NCI-H2107 (cell line): ENCODE measurements at places on chromosomes 3 and 15.

DNA sequence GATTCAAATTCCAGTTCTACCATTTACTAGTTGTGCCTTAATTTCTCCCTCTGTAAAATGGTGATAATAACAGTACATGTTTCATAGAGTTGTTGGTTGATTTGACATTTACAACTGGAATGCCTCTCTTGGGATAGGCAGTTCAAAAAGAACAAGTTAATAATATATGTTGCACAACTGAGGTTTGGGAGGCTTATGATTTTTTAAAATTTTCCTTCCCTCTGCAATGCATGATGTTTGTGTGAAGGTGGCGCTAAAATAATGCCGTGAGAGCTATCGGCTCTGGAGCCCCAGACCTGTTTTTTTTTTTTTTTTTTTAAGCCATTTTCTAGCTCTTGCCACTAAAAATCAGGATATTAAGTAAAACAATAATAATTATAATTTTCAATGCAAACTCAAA, 18.6 kb downstream of the DNAJB11 start:
- DNase-seq: no peak

DNA sequence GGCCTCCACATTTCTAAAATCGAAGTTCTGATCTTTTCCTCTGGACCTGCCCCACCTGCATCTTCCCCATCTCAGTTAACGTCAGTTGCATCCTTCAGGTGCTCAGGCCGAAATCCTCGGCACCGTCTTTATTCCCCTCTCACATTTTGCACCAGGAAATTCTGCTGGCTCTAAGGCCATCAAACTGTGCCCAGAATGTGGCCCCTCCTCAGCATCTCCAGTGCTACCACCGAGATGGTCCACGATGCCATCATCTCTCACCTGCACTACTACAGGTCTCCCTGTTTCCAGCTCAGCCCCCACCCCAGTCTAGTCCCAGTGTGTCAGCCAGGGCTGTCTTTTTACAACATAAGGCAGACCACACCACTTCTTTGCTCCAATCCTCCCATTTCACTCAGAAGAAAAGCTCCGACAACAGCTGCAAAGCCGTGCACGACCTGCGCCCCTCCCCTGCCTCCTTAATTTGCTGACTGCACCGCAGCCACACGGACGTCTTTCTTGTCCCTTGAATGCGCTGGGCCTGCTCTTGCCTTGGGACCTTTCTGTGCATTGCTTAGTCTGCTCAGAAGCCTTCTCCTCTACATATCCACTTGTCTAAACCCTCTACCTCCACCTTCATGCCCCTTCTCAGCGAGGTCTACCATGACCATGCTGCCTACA, 14.4 kb downstream of the MUC20 start:
- DNase-seq: no peak

- no peak for DNase-seq
Observed at GRCh38 chr3:45595364-45596195, 1.0 kb downstream of the LIMD1 start.

DNA sequence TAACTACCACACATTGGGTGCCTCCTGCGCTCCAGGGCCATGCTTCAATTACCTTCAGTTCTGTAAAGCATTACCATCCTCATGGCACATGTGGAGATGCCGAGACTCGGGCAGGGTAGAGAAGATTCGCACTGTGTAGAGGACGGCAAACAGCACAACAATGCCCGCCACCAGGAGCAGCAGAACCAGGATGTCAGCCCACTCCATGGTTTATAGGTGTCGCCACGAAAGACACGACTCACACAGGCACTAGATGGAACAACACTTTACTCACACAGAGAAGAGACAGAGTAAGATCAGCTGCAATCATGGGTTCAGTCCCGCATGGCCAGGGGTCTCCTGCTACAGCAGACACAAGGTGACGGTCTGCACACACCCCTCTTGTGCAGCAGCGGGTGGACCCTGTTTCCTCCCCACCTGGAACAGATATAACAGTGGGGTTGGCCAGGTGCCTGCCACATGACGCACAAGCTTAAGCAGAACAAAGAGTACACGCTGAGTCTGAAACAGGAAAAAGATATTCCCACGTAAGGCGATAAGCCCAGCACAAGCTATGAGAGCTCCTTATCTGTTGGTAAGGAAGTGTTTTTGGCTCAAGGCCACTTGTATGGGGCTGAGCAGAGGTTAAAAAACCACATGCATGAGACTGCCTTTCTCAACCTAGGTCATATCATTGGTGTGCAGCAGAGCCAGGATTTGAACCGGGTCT, 2.5 kb upstream of the TBC1D21 start:
- DNase-seq: no peak

- no peak for DNase-seq
Observed at GRCh38 chr3:102905811-102906210, 471.0 kb downstream of the ZPLD1 start.

GRCh38 chr3:133895208-133896001, at the start of gene RAB6B:
Gene RAB6B, minus strand, starts transcription at chr3:133895882. Its CDS starts 416 bp downstream, at chr3:133895466.
- peak; percentile 11 for DNase-seq

- DNase-seq: no peak
Observed at GRCh38 chr3:136604961-136605360, 147.2 kb downstream of the STAG1 start.

DNA sequence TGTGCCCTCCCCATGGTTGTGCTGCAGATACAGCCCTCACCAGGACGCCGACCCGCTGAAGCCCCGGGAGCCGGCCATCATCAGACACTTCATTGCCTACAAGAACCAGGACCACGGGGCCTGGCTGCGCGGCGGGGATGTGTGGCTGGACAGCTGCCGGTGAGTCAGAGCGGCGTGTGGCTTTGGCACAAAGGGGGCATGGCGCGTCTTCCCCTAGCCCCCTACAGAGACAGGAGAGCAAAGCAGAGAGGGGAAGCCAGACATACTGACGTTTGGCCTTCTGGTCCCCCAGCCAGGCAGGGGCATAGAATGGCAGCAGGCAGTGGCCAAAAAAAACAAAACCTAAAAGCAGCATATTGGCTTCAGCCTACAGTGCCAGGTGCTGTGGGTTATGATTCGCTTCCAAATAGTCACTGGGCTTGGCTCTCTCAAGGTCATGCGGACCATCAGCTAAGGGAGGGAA, 64.0 kb downstream of the MESD start:
- no peak for DNase-seq

GRCh38 chr15:57033715-57034439, 115.4 kb downstream of the TCF12 start:
- DNase-seq: no peak

GRCh38 chr15:85088300-85088699, 106.6 kb downstream of the PDE8A start:
- no peak for DNase-seq

DNA sequence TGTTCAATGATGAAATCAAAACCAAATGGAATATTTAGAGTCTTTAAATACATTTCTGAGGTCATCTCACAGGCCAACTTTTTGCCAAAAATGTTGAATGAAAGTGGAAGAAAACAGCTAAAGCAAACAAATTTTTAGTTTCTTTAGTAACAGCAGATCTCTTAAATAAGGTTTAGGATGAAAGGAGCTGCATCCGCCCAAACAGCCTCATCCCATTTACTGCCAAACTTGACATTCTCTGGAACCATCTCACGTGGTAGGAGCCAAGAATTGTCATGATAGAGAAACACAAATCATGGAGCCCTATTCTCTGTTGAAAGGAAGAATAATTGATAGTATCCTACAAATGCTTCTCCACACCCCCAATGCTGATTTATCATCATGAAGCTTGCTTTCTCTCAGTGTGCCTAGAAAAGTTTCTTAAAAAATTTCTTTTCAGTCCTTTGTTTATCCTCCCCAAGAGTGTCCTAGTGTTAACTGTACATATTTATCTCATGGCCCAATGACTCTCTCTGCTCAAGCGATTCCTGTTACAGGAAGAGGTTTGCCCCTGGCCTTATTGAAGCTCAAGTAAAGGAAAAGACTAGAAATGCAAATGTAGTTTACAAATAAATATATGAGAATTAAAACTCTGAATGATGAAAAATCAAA, 23.4 kb downstream of the SLC9A9 start:
- no peak for DNase-seq

- no peak for DNase-seq
Observed at GRCh38 chr15:88512601-88513000, 33.9 kb downstream of the DET1 start.

DNA sequence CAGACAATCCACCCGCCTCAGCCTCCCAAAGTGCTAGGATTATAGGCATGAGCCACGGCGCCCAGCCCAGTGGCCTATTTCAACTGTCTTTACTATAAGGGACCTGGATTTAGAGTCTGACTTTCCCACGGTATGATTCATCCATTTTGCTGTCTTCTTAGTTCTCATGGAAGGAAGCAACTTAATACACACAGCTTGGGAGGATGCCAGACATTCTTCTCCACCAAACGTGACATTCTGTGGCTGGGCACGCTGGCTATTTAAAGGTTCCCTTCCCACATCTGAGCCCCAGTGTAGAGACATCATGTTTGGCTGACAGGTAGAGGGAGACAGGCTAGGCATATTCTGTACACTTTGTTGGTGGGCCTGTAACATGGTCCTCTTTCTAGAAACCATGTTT, 26.2 kb downstream of the FAM43A start:
- no peak for DNase-seq

GRCh38 chr3:167742338-167742737, 6.8 kb downstream of the SERPINI1 start:
- no peak for DNase-seq

DNA sequence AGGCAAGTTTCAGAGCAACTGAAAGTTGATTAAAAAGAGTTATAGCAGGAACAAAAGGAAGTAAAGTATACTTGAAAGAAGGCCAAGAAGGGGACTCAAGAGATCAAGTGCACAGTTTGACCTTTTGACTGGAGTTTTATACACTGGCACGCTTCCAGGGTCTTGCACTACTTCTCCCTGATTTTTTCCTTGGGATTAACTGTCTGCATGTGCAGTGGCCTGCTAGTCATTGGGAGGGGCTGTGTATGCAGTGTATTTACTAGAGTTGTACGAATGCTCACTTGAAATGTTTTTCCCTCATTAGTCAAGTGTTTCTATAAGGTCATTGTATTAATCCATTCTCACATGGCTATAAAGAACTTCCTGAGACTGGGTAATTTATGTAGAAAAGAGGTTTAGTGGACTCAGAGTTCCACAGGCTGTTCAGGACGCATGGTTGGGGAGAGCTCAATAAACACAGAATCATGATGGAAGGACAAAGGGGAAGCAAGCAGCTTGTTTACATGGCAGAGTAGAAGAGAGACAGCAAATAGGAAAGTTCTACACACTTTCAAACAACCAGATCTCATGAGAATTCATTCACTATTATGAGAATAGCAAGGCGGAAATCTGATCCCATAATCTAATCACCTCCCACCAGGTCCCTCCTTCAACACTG, 571.8 kb downstream of the ZPLD1 start:
- DNase-seq: no peak

GRCh38 chr15:56244811-56245576, 1.3 kb upstream of the RFX7 start:
- no peak for DNase-seq

DNA sequence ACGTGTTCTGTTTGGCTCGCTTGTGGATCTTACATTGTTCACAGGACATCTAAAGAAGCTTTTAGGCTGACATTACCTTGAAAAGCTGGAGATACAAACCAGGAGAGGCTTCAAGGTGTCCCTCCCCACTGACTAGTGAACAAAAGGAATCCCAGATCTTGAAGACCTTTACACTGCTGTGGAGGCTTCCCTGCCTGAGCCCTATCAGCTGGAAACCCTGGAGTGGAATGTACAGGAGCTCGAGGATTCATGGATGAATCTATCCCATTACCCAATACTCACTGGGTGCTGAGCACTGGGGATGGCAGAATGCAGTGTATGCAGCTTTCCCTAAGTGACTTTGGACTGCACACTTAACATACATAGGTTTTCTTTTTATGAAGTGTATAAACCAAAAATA, 82.3 kb upstream of the MFGE8 start:
- DNase-seq: no peak

- no peak for DNase-seq
Observed at GRCh38 chr15:100981086-100981485, 61.9 kb downstream of the LRRK1 start.

GRCh38 chr3:4251412-4251811, 51.8 kb upstream of the SETMAR start:
- DNase-seq: no peak

DNA sequence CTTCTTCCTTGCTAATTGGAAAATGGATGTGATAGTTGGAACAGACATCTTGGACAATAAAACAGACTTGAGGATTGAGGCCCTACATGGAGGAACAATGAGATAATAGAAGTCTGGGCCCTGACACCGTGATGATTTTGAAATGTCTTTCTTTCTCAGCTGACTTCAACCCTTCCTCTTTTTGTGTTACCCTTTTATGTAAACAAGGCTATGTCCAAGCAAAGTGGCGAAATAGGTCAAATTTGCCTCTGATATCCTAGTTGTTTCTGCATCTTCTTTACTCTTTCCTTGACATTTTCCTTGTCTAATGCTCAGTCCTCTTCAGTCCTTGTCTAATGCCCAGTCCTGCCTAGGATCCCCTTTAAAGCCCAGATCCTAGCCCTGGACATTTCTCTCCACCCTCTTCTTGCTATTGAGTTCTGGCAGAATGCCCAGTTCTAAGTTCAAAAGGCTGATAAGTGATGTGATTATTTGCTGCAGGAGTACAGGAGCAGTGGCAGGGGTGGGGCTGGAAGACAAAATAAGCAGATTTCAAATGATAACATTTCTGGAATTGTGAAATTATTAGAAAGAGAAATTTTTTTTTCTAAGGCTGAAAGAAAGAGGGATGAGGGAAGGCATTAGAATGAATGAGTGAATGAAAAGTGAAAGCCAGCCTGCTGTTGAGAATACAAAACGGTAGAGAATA, 6.5 kb upstream of the VPS8 start:
- DNase-seq: no peak

- no peak for DNase-seq
Observed at GRCh38 chr3:177934001-177934891, 602.0 kb upstream of the KCNMB2 start.

GRCh38 chr3:21704796-21705195, 46.2 kb downstream of the ZNF385D start:
- DNase-seq: no peak

DNA sequence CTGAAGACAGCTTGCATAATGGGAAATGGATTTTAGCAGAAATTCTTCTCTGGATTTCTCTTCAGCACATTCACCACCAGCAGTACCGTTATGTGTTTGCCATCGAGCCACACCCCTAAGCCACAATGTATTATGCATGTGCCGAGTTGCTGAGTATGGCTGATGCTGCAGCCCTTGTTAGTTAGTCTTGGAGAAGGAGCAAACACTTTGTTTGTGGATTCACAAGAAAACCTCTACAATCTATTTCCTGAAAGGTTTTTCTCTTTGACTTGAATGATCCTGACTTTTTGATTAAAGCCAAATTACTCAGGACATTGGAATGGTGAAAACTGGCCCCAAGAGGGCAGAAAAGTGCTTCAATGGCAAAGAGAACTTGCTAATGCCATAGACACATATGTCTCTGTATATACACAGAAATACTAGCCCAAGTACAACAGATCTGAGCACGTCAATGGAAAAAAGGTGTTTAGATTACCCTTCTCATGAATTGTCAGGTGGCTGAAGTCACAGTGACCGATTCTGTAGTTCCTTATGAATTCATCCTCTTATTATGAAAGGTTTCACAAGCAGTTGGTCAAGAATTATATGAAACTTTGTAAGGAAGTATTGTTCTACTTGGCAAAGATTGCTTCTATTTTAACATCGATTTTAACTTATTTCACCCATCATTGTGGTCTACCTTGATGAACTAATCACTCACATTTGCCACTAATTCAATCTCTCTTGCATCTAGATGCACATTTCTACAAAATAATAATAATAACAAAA, 103.0 kb downstream of the P3H2 start:
- DNase-seq: no peak

- no peak for DNase-seq
Observed at GRCh38 chr15:62498712-62499111, 333.6 kb upstream of the C2CD4B start.
